ENCODE measurements at places on chromosomes 3 and 15.

- no peak for DNase-seq
Measured at GRCh38 chr3:44001072-44001471, 240.6 kb upstream of the TOPAZ1 start.

DNA sequence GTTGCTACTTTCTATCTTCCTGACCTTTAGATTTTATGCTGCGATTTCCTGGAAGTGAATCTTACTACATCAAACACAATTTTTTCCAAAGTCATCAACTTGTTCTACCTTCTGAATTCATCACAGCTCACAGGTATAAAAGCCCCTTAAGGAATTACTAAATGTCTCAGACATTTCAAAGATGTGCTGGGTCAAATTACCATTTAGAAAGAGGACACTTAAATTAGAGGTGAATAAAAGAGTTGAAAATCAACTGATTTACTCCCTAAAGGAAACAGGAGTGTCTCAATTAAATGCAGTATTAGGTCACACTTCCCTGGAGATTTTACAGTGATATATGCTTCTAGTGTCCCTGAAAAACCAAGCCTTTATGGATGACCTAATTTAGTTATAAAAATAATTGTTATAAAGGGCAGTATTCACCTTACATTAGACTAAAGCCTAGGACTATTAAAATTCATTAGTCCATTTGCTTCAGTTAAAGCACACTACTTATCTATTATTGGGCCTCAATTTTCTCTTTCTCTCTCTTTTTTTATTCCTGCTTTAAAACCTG, 128.8 kb downstream of the GMNC start:
- no peak for DNase-seq

GRCh38 chr15:36726224-36726623, 146.8 kb downstream of the CDIN1 start:
- no peak for DNase-seq

- DNase-seq = no peak
Measured at GRCh38 chr3:187844708-187845107, 99.4 kb upstream of the BCL6 start.

DNA sequence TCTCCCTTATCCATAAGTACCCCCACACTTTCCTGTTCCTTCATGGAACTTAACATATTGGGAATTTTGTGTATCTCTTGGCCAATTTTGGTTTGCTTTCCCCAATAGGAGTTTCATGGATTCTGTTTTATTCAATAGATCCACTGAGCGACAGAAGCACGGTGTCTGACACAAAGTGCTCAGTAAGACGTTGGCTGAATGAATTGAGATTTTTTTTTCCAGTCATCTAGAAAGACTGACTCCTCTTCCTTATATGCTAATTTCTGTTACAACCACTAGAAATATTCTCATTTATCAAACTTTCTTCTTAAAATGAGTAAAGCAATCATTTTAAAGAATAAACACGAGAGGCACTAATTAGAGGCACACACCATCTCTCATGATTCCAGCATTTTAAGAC, 48.1 kb downstream of the UBP1 start:
- DNase-seq = no peak

DNA sequence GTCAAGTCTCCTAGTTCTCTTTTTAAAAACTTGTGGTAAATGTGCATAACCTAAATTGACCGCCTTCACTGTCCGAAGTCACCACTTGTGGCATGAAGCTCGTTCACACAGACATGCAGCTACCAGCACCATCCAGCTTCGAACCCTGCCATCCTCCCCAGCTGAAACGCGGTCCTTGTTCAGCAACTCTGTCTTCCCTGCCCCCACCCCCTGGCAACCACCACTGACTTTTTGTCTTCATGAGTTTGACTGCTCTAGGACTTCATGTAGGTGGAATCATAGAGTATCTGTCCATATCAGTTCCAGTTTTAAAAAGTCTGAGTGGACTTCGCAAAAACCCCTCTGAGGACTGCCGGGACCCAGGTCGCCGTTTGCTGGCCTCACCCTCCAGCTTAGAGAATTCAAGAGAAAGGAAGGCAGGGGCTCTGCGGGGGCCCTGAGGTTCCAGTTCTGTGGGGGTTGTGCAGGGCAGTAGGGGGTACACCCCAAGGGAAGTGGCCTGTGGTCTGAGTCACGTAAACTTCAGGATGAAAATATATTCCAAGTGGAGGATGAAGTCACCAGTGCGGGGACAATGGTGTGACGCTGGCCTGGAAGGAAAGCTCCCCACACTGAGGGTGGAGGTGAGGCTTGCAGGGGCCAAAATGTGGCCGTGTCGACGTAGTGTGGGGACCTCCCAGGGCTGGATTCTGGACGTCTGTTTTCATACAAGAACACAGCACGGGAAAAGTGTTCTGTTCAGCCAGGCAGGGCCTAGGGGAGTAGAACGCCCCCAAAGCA, 67.6 kb downstream of the ABTB1 start:
- DNase-seq = no peak

DNA sequence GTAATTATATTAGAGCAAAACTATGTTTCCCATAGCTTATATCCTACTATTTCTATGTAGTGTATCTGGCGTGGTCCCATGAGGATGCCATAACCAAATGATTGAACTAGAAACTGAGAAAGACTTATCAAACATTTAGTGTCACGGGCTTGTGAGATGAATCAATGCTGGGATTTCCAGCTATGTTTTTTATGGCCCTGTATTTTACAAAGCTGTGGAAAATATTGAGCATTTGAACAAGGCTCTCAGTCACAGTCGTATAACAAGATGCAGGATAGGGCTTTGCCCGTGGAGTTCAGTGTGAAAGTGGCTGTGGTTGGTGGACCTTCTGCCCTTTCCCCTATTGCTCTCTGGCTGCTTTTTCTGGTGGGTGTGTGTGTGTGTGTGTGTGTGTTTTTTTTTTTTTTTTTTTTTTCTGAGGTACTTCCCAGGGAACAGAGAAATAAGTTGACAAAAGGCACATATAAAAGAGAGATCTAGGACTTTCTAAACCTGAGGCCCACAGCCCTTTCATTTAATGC, 60.7 kb downstream of the CACNA1D start:
- no peak for DNase-seq

- DNase-seq = no peak
Measured at GRCh38 chr3:70342149-70342548, 29.7 kb upstream of the MDFIC2 start.

DNA sequence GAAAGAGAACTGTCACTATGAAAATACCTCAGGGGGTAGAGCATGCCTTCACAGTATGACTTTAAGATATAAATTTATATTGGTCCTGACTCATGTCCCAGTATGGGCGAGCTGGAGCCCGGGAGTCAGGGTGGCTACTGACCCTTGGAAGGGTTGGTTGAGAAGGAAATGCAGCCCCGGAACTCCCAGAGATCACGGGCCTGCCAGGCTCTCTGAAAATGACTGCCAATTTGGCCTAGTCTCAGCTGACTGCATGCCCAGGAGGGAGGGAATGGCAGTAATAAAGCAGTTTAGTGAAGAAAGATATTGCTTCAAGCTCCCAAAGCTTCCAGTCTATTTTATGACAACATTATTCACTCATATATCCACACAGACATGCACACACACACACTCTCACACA, 299.0 kb downstream of the NR2F2 start:
- no peak for DNase-seq

- no peak for DNase-seq
Measured at GRCh38 chr3:40741729-40742128, 217.0 kb downstream of the ZNF621 start.

DNA sequence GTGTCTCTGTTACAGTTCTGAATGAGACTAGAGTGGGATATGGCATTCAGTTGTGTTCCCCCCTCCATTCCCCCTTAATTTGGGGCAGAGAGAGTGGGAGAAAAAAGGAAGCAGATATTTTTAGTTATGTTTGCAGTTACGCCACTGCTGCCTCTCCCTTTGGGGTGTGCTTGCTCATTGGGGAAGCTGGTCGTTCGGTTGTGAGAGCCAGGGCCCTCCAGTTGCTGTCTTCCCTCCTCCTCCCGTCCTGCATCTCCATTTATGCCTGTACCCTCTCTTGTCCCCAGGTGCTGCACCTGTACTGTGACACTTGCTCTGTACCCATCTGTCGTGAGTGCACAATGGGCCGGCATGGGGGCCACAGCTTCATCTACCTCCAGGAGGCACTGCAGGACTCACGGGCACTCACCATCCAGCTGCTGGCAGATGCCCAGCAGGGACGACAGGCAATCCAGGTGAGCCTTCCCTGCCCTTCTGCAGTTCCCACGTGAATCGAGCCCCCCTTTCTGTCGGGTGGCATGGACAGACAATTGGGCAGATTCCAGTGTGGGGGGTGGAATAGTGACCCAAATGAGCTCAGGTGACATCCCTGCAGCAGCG, 55.8 kb downstream of the TRIM71 start:
- DNase-seq = no peak

DNA sequence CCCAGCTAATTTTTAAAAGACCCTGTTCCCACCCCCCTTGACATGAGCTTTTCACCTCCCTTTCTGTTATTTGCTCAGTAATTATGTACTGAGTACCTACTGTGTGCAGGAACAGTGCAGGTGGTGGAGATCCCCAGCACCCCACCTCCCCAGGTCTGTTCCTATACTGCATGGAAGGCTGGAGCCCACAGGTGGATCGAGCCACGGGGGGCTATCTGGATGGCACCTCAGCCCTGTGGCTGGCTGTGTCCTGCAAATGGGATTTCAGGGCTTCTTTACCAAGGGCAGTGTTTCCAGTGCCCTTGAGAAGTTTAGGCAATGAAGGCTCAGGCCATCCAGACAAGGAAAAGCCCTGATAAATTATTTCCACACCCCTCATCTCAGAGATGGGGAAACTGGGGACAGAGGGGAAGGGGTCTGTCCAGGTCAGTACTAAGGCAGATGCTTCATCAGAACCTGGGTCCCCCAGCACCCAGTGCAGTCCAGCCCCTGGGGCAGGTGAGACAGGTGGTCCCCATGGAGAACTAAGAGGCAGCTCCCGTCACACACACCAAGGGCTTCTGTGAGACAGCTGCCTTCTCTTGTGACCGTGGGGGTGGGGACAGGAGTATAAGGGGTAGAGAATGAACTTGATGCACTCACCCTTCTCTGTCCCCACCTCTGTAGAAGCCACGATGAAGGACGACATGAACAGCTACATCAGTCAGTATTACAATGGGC, 109.6 kb downstream of the ETFA start:
- DNase-seq = no peak

DNA sequence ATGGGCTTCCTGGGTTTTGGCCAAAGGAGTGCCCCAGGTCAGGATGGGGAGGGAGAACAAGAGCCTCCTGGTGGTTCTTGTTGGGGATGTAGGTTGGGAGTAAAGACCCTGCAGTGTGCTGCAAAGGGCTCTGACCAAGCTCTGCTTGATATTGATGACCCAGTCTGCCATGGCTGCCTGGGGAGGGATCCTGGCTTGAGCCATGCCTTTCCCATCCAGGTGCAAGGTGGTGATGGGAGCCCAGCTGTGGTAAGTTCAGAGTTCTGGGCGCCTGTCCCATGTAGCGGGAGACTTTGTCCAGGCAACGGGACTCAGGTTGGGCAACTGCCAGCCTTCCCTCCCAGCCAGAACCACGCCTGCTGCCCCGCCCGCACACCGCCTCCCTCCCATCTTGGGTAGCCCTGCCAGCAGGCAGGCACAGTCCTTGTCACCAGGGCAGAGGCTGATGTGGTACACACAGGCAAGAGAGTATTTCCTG, 2.6 kb downstream of the GNAI2 start:
- DNase-seq = no peak

Measured in kidney capillary endothelial cell (primary cell).